NCI-H1417 treated with DMSO at 0.1 percent for 48 hours (cell line): ENCODE measurements at places on chromosomes 16 and 17.

GRCh38 chr16:85598141-85598540 is 15.0 kb upstream of the GSE1 start:
- no peak for DNase-seq

GRCh38 chr17:77848257-77848656 is 110.2 kb upstream of the TNRC6C start:
- no peak for DNase-seq

GRCh38 chr17:63701868-63702720 is 2.2 kb upstream of the LIMD2 start:
- no peak for DNase-seq

DNA sequence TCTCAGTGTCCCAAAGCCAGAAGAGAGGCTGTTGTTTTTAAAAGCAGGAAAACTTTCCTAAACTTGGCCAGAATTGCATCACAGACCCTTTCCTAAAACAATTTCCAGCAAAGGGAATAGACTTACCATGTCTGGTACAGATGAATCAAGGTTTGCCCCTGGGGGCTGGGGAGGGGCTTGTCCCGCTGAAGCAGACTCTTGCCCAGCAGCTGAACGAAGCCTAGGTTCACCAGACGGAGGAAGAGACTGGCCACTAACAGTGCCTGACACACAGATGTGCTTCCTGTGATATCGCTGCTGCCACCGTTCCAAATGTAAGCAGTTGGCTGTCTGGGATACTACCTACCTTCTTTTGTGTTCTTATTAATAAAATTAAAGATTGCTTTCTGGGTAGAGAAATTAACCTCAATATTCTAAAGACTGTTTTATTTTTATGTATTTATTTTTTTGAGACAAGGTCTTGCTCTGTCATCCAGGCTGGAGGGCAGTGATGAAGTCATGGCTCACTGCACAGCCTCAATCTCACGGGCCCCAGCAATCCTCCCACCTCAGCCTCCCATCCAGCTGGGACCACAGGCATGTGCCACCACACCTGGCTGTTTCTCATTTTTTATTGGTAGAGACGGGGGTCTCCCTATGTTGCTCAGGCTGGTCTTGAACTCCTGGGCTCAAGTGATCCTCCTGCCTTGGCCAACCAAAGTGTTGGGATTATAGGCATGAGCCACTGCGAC is 13.5 kb downstream of the PRCD start:
- no peak for DNase-seq

DNA sequence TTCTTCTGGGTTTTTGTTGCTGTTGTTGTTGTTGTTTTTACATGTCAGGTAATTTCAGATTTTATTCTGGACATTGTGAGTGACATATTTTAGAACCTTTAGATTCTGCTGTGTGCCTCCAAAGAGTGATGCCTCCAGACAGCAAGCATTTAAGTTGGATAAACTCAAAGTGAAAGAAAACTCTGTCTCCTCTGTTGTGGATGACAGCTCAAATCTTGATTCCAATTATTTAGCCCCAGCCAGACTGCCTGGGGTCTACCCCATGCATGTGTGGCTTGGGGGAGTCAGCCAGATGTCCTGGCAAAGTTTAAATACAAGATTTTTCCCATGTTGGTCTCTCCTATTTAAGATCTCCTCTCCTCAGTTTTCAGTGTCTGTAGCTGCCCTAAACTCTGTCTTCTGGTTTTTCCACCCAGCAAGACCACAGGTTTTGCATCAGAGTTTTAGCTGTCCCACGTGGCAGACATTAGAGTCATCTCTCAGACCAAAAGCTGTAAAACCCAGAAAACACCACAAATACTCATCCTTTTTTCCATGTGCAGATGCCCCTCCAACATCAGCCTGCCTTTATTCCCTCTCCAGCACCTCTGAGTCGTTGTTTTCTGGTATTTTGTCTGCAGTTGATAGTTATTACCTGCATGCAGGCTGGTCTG is 19.4 kb upstream of the ZNF469 start:
- no peak for DNase-seq

DNA sequence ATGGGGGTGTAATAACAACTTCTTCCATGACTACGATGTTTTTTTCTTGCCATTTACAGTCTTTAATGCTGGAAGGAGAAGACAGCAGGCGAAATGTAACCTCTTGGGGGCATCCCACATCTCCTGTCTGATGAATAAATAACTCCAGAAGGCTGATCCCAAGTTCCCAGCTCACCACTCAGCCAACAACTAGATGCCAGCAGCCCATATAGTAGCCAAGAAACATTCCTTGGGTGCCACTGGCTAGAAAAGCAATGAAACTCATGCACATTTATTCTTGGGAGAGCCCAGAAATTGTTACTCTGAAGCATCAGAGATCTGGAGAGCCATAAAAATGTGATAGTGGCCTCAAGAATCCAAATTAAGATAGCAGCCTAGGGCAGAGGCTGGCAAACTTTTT is 22.7 kb upstream of the TMEM101 start:
- no peak for DNase-seq
